ENCODE measurements at places on chromosomes 3 and 15. TPM values are rescaled to one million over a fixed set of nuclear protein-coding genes. Genes with fewer than 3 reads are reported as not detected.

Gene FHIT
- 6.3 TPM for total RNA-seq

Gene LRRK1
- total RNA-seq: 0.49 TPM

Gene TGM5
- total RNA-seq: not detected

Gene SLC51B
- not detected for total RNA-seq

Gene SAXO2
- 5.7 TPM for total RNA-seq

Gene MAN2A2
- total RNA-seq: 116 TPM

Gene CCRL2
- 3.3 TPM for total RNA-seq

Gene PLA2G4B
- total RNA-seq: 5.2 TPM

Gene TEX55
- total RNA-seq: not detected

Gene SEMA3B
- 2.2 TPM for total RNA-seq

Gene TUSC7
- total RNA-seq: not detected

Gene HCN4
- not detected for total RNA-seq

Gene RARRES1
- total RNA-seq: not detected

Gene HESX1
- 0.16 TPM for total RNA-seq

Gene LMAN1L
- total RNA-seq: not detected

Gene MTHFS
- total RNA-seq: 45.1 TPM

Gene GOLIM4
- total RNA-seq: 27.0 TPM

Gene EPHB3
- not detected for total RNA-seq

Gene SCAANT1
- not detected for total RNA-seq
